Lung microvascular endothelial cell (primary cell): ENCODE measurements at places on chromosomes 7 and 10. TPM values are rescaled to one million over a fixed set of nuclear protein-coding genes. Genes with fewer than 3 reads are reported as not detected.
A peak's percentile ranks its signal among the peaks of the same experiment; 100 is the strongest.

DNA sequence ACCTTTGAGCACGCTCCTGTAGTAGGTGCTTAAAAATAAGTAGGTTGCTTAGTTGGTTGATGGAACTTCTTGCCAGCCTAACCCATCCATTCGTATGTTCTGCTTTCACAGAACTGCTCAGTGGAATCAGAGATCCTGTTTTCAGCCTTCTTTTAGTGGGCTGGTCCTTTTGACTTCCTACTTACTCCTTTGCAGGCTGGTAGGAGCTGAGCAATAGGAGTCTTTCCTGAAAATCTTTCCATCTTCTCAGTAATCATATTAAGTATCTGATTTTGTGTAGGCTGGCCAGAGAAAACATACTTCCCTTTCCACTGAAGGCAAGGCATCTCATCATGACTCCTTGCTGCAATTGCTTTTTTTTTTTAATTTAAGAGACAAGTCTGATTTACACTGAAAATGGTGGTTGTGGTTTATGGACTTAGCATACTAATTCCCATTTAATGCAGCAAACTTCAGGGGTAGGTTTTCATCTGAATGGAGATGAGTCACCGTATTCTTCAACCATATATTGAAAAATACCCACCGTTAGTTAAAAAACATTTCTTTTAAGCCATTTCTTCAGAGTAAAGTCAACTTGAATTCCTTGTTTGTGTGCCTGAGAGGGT, 208.0 kb downstream of the ZNF365 start:
- no peak for DNase-seq

GRCh38 chr10:43120929-43121314, 17.3 kb upstream of the CSGALNACT2 start:
- peak; percentile 22 for DNase-seq

DNA sequence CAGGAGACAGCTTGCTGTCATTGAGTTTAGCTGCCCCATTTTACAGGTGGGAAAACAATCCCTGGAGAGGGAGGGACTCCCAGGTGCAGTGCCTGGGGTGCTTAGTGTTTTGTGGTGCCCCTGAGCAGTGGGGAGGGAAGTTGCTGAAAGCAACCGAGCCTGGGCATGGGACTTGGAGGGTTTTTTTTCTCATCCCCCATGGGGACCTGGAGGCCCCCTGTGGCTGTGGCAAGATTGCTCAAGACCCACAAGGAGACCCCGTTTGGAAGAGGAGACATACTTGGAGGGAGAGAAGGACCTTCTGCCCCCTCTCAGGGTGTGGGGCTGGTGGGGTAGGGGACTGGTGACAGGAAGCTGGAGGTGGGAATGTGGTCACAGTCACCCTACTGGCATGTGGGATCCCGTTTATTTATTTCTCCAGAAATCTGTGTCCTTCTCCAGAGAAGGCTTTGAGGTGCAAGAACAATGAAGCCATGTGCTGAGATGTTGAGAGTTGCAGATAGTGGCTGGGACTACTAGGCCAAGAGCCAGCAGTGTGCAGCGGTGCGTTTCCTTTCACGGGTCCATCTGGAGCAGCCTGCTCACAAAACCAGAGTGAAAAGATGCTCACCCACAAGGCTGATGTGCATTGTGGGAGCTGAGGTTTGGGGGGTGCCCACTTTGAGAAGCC, 21.5 kb downstream of the ZMIZ1 start:
- no peak for DNase-seq

DNA sequence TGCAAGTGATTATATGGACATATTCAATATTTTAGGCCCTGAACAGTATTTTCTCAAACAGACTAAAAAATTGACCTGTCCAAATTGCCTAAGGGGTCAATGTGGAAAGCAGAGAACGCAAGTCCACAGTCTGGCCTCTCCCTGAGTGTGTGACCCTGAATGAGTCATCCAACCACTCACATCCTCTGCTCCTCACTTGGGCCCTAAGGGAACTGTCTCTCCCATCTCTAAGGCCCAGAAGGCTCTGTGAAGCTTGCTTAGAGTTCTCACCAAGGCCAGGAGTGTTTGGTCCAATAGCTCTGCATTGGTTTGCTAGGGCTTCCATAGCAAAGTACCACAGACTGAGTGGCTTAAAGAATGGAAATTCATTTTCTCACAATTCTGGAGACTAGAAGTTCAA, 155.1 kb downstream of the LSM5 start:
- DNase-seq = no peak

Gene WAPL
- total RNA-seq = 32.9 and 40.5 TPM in 2 replicates

Gene RBAK
- total RNA-seq = 4.1 and 6.0 TPM in 2 replicates

Gene HOXA3
- 2.4 and 5.0 TPM in 2 replicates for total RNA-seq

DNA sequence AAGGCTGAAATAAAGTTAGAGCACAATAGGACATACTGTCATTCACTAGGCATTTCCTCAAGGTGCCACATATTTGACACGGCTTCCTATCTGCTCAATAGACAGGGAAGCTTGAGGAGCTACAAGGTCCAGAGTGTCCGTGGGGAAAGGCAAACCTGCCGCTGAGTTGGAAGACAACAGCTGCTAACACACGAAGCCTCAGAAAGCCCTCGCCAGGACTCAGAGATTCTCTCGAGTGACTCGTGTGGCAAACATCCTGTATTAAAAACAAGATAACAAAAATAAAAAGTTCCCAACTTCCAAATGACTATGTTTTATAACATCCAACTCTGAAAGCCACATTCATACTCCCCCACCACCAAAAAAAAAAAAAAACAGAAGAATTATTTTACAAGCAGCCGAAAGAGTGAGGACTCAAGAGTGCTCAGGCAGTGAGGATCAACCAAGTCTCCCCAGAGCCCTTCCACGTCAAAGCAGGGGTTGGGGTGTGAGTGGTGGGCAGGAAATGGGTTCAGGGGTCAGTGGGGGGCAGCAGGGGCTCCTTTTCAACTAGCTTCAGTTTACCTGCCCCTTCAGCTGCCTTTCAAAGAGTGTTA, 67.6 kb downstream of the STK17A start:
- DNase-seq = peak; percentile 92

Gene TMEM176B
- total RNA-seq = not detected in 2 replicates

DNA sequence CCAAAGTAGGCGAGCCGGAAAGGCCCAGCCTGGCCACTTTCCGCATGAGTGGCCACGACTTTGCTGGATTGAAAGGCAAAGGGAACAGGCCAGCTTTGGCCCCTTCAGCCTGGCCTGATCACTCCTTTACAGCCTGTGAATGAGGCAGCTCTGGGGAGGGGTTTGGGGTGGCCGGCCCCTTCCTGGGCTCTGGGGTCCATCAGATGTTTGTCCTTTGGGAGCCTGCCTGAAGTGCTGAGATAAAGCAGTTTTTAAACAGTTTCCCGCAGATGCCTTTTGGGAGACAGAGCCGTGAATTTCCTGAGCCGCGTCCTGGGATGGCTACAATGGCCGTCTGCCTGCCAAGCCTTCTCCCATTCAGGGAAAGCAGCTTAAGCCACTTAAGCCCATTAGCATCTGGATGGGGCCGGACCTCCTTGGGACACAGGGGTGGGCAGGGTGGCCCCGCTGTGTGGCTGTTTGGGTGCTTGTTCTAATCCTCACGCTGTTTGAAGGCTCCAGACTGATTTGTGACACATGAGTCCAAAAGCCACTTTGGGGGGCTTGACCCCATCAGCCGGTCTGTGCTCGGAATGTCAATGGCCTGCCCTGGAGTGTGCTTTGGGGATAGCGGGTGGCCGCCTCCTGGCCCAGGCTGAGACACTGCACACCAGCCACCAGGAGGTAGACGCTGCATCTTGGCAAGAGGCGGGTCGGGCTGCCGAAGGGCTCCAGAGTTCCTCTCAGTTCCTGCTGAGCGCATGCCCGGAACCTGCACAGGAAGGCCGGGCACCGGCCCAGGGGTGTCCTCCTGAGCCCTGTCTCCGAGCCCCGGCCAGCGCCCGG, 38.9 kb downstream of the NKX6-2 start:
- no peak for DNase-seq
